ENCODE measurements at places on chromosomes 3 and 15.

GRCh38 chr3:63880653-63881052, 17.0 kb downstream of the ATXN7 start:
- no peak for DNase-seq

- no peak for DNase-seq
Observed at GRCh38 chr3:159978353-159978752, 10.3 kb upstream of the IL12A start.

DNA sequence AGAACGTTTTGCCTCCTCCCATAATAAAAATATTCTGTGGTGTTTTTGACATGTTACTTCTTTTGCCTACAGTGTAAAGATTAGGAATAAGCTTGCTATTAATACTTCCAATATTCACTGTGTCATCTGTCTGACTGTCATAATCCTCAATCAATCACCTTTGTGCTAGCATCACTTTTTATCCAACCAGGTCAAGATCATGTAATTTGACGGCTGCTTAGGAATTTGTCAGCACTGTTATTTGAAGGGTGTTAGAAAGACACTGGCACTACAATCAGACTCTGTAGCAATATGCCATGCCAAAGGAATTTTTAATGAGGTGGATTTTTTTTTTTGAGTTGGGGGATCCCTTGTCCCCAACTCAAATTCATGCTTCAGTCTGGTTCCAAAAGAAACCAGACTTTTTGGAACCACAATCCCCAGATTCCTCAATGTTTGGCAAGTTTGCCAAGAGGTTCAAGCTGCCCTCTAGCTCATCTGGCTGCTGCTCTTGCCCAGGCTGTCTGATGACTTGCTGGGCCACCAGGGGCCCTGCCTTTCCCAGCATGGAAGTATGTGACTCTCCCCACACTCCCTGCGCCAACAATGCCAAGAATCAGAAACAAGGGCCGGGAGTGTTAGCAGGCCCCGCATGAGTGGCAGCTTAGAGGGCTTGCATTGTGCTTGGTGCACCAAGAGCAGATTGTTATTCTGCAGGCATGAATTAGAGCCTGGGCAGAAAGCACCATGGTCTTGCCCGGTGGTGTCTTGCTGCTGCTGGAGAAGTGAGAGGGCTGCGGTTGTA, 58.6 kb upstream of the TSC22D2 start:
- no peak for DNase-seq

- peak; percentile 27 for DNase-seq
Observed at GRCh38 chr15:35674873-35675781, 129.2 kb upstream of the DPH6 start.

DNA sequence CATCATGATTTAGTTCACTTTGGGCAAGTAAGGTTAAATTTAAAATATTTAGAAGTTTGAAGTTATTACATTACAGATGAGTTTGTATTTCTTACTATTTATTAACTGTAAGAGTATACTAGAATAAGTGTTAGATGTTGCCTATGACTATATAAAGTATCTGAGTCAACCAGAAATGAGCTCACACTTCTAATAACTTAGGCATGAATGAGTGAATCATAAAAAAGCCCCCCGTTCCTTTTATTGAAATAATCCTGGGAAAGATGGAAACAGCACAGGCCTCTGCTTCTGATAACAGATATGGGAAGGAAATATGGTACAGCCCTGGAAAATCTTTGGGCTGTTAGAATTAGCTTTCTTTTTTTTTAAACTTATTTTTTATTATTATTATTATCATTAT, 66.6 kb upstream of the TGFBR2 start:
- DNase-seq: no peak

GRCh38 chr3:72086743-72087087, 301.8 kb upstream of the PROK2 start:
- no peak for DNase-seq

DNA sequence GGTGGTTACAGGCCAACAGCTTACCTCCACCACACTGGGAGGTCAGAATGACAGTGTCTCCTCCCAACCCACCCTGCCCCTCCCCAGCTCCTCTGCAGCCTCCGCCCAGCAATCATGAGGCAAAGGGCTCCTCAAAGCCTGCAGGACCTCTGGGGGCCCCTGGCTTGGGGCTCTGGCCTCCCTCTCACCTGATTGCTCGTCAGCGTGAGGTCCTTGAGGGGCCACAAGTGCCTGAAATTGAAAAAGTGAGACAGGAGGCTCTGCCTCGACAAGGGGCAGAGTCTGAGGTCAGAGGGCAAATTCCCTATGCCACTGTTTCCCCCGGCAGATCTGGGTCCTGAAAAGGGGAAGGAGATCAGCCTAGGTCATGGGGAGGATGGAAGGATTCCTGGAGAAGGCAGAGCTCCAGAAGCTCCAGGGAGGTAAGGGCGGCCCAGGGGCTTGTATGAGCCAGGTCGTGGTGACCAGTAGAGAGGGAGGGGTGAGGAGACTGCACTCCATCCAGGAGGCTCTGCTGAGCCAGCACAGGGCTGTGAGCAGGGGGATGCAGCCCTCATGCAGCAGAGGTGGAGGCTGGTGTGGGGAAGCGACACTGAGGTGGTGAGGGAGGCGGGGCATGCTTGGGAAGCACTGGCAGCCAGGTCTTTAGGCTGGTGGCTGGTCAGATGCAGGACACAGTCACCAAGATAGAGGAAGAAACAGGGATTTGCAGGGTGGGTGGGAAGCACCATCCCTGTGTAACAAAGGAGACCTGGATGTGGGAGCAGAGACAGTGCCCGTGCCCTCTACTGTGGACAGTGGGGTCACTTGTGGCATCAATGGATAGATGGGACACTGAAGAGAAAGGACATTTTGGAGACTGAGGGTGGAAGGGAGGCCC, 20.1 kb downstream of the ALS2CL start:
- DNase-seq: no peak
